Hypothalamus (tissue), 51 donors: ENCODE measurements at places on chromosomes 7 and 10.

DNA sequence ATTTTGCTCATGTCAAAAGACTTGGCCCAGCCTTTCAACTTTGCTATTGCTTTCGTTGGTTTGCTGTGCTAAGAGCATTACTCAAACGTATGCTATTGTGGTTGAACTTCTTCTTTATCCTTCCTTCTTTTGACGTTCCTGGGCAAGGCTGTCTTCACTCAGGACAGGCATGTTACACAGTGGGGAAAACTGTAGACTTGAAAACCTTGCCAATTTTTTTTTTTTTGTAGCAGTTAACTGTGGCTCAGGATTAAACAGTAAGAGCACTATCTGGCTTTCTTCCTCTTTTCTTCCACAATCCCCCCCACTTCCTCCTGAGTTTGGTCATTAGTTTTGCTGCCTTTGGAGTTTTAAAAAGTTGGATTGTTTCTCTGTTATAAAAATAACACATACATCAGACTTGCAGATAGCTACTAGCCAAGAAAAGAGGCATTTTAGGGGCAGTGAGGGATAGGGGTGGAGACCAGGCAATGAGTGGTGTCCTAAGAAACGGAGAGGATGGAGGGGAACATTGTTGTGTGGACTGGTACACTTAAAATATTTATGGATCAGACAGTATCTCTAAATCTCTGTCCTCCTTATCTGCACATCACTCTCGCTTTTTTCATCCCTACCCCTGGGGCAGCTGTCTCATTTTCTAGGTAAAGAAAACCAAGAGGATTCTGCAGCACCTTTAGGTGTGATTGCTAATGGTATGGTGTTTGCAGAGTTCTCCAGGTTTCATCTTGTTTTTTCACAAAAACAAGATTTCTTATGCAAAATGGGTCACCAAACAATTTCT, 181.7 kb downstream of the LRMDA start:
- peak; percentile 13 for DNase-seq

GRCh38 chr10:108789336-108789735, 1134.0 kb downstream of the XPNPEP1 start:
- no peak for DNase-seq

DNA sequence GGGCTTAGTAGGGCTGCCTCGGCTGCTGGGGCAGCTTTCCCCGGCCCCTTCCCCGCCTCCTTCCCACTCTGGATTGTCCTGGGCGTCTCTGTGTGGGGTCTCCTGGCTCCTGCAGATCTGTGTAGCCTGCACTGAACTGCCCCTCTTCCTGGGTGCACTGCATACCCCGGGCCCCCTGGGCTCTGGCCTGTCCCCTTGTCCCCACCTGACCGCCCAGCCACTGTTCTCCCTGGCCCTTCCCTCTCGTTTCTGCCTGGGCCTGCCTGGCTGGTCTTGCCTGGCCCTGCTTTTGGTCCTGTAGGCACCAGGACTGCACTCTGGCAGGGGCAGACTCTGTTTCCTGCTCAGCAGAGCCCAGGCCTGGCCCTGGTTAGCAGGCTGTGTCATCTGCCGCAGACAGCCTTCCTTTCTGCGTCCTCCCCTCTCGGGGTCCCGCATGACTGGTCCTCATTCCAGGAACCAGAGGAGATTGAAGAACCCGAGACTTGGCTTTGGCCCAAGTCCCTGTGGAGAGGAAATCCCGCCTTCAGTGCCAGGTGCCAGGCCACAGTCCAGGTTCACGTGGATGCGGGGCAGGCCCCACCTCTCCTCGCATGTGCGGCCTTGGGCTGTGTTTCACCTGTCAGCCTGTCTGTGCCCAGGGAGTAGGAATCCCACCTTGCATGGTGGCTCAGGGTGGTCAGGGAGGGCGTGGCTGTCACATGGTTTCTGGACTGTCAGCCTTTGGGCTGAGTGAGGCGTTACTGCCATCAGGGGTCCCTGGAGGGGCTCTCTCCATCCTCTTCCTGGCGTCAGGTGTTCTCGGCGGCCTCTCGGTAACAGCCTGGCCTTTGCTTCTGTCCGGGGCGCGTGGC, 9.2 kb downstream of the INPP5A start:
- no peak for DNase-seq

DNA sequence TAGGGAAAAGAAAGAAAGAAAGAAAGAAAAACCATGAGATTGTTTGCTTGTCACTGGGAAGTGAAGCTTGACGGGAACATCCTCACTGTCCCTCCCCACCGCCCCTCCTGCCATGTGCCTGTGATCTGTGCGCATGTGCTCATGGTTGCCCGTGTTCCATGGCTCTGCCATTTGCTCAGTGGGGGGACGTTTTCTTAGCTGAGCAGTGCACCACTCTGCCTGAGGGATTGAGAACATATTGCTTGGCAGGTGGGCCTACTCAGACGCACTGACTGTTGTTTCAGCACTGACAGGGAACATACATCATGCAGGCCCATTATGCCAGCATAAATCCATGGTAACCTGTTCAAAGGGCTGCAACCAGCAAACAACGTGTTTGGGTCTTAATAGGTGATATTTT, 747.9 kb upstream of the GALNT17 start:
- no peak for DNase-seq

DNA sequence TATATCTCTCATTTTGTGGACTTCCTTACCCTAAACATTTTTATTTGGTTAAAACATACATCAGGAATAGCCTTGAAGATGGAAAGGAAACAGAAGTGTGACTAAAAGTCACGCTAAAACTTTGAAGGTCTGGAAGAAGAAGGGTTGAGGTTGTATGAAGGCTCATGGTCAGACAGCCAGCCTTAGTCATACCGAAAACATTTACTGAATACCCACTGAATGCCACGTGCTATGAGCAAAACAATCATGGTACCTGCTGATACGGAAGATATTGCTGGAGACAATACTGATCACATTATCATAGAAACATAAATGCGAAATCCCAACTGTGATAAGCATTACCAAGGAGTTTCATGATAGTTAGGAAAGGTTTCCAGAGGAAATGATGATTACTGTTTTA, 64.0 kb downstream of the PDZD8 start:
- no peak for DNase-seq

- DNase-seq: no peak
Measured at GRCh38 chr10:79102498-79102874, 33.7 kb downstream of the ZMIZ1 start.

DNA sequence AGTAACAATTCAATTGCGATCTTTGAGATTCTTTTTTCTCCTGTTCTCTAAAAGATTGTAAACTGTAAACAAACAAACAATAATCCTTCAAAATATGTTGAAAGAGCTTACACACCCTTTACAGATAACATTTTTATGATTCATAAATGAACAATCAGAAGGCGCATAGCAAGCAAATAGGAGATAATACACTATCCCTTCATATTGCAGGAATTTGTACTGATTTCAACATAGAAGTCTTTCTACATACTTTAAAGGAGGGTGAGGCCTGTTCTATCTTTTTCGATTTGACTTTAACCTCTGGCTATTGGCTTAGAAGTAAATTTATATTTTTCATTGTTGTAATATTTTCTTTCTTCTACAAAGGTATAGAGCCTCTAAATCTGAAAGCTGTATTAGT, 57.2 kb downstream of the TFEC start:
- no peak for DNase-seq

DNA sequence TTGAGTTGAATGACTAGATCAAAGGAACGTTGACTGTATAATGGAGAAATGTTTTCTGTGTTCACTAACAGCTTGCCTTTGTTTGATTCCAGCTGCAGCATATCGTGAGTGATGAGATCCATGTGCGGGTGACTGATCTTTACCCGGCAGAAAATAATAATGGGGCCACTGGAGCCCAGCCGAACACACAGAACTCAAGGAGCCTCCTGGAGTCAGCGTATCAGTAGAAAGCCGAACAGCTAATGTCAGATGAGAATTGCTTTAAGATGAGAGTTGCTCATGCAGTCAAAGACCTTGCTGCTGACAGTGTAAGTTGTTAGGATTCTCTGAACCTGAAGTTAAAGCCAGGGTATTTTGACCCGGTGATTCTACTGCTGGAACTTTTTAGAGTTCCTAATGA, 34.3 kb upstream of the MTPAP start:
- no peak for DNase-seq

- no peak for DNase-seq
Measured at GRCh38 chr10:5833814-5834213, 20.6 kb upstream of the GDI2 start.

- DNase-seq: no peak
Measured at GRCh38 chr10:124132306-124132705, 38.9 kb upstream of the CHST15 start.
